H1 (cell line): ENCODE measurements at places on chromosomes 3 and 15. TPM values are rescaled to one million over a fixed set of nuclear protein-coding genes. Genes with fewer than 3 reads are reported as not detected.

- no peak overlapping the region for H3K27ac ChIP-seq
- no peak overlapping the region for H3K4me3 ChIP-seq
- no peaks in the 10 kb centered on the region for H3K36me3 ChIP-seq
These were observed 28.5 kb downstream of the SLCO2A1 start for GRCh38 chr3:134001251-134001650.

The POLQ gene
- 2.5 and 3.6 TPM in 2 replicates for polyA plus RNA-seq

GRCh38 chr3:114856835-114857234, 290.3 kb downstream of the ZBTB20 start:
- no peaks in the 10 kb centered on the region for H3K36me3 ChIP-seq
- no peak for DNase-seq
- no peak overlapping the region for H3K27ac ChIP-seq

The CHRNB4 gene
- 4.1 and 4.5 TPM in 2 replicates for polyA plus RNA-seq

- H3K27me3 ChIP-seq, result no peaks in the 10 kb centered on the region
- no peak for DNase-seq
- peaks cover 9% of the 10 kb centered on the region for H3K4me1 ChIP-seq
- no peak overlapping the region for H3K27ac ChIP-seq
- H3K4me3 ChIP-seq, result no peak overlapping the region
These were observed 19.5 kb downstream of the FAM43A start for GRCh38 chr3:194705227-194705626.

DNA sequence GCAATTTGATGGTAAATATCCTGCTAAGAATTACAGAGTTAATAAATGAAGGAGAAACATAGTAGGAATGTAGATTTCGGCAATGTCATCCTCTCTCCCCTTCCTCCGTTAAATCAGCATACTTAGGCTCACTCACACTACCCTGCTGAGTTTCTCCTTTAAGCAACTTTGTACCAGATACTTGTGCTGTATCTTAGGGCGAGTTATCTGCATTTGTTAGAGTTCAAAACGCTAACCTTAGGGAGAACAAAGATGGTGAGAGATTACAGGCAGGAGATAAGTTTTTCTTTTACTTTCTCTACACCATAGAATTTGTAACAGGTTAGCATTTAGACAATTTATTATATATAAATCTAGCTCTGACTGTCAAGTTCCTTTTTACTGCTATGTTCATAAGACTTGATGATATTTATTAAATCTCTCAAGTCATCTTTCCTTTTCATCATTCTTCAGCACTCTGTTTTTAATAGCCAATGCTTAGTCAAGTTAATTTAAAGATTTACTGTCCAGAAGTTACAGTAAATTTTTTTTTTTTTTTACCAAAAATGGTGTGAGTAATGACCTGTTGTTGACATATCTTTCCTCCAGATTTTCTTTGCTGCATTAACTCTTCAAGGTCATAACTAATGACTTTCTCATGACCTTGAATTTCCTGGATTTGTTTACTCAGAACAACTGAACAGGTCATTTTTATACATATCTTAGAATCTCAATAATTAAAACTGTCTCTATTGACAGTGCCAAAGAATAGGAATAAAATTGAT, 22.2 kb downstream of the SUCNR1 start:
- no peak for DNase-seq
- no peak overlapping the region for H3K27ac ChIP-seq
- no peak overlapping the region for H3K4me3 ChIP-seq
- no peaks in the 10 kb centered on the region for H3K36me3 ChIP-seq
- peaks cover 1% of the 10 kb centered on the region for H3K27me3 ChIP-seq
- no peaks in the 10 kb centered on the region for H3K4me1 ChIP-seq

The MYL3 gene
- polyA plus RNA-seq, result 0.06 TPM in 1 of 2 replicates, not detected in the other

DNA sequence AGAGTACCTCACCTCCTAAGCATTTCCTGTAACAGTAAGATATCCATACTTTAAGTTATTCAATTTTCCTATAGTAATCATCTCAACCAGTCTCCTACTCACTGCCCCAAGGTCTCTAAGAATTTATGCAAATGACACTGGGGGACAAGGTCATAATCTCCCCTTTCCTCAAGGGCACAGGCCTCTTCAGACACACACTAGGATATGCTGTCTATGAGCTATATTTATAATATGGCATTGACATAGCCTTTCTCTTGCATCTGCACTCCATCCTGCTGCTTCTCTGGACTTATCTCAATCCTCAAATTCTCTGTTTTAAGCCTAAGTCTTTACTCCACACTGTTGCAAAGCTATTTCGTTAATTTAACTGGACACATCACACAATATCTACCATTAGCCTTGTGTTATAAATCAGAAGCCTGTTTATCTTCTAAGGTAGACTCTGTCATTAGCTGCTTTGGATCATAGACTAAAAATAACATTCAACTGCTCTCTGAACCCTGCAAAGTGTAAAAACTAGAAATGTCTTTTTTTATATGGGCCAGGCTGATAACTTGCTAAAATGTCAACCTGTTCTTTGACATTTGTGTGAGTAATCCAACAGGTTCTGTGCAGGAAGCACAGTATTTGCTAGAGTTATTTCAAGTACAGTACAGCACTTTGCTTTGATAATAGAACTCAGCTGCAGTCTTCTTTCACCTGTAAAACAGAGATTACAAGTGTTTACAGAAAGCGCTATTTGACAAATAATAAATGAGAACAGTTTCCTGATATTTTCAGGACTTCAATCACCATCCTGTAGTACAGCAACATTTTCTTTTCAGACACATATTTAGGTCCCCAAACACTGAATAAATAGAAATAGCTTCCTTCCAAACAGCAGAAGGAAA, 17.8 kb upstream of the SEC62 start:
- H3K36me3 ChIP-seq, result no peaks in the 10 kb centered on the region
- no peaks in the 10 kb centered on the region for H3K4me1 ChIP-seq
- H3K4me3 ChIP-seq, result no peak overlapping the region
- no peaks in the 10 kb centered on the region for H3K27me3 ChIP-seq
- no peak for DNase-seq

The CIDEC gene
- not detected in 2 replicates for polyA plus RNA-seq

The C3orf80 gene
- polyA plus RNA-seq, result 0.46 and 0.57 TPM in 2 replicates

GRCh38 chr3:12334786-12335185, 45.9 kb downstream of the PPARG start:
- no peaks in the 10 kb centered on the region for H3K4me1 ChIP-seq
- no peak overlapping the region for H3K4me3 ChIP-seq
- no peaks in the 10 kb centered on the region for H3K27me3 ChIP-seq
- DNase-seq, result no peak
- no peaks in the 10 kb centered on the region for H3K36me3 ChIP-seq

DNA sequence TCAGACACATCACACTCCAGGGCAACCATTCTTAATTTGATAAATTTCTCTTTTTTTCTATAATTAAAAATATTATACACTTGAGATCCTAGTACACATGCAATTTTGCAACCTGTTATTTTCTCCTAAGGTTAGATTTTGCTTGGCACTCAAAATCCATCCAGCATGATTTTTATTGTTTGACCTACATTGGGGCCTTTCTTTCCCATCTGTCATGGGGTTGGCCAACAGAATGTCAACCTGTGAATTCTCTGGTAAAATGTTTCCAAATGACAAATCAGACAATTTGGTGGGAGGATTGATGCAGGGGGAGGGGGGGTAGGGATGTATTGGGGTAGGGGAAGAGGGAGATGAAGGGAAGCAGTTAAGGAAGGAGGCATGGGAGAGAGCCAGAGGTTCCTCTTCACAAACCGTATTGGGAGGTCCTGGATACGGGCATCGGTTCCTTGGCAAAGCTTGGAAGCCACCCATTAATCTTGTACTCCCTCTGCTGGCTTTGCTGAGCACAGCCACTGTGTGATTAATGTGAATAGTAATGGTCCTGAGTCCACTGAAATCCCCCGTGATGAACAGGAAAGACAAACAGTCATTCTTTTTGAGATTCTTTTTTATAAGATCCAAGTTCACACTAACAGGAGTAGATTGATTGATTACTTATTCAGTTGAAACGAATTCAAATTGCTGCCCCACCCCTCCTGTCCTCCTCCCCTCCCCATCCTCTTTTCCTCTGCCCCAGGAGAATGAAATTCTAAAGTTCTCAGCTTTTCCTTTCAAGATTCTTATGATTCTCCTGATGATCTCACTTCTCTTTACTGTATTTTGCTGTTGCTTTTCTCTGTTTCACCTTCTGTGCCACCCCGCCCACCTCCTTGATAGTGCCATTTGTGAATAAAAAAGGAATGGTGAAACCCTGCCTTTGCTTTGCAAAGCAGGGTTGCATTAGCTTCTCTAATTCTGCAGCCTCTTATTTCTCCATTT, 82.2 kb upstream of the SLC25A26 start:
- H3K4me1 ChIP-seq, result no peaks in the 10 kb centered on the region; the same call in 1 of the 2 replicates
- no peaks in the 10 kb centered on the region for H3K36me3 ChIP-seq
- DNase-seq, result peak; percentile 67
- H3K4me3 ChIP-seq, result no peak overlapping the region
- H3K27me3 ChIP-seq, result no peaks in the 10 kb centered on the region
- no peak overlapping the region for H3K27ac ChIP-seq

DNA sequence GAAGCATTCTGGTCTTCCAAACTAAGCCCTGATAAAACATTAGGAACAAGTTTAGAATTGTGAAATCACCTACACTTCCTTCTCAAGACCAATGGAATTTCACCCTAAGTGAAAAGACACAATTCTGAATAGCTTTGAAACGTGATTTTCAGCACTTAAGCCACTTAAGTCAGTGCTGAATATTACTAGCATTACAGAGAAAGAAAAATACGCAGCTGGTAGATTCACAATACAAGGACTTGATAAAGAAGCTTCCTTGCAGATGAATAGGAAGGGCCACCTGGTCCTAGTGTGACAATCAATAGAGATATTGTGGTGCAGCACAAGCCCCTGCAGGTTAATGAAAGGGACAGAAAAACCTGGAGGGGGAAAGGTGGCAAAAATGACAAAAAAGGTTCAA, 353.1 kb upstream of the ALCAM start:
- 0 out of 2 replicates have a peak overlapping the region, but pooled peaks have one; percentile 42 for H3K27ac ChIP-seq
- H3K27me3 ChIP-seq, result no peaks in the 10 kb centered on the region
- no peak for DNase-seq
- no peak overlapping the region for H3K4me3 ChIP-seq
- peaks cover 9% of the 10 kb centered on the region; the same call in 1 of the 2 replicates for H3K4me1 ChIP-seq

DNA sequence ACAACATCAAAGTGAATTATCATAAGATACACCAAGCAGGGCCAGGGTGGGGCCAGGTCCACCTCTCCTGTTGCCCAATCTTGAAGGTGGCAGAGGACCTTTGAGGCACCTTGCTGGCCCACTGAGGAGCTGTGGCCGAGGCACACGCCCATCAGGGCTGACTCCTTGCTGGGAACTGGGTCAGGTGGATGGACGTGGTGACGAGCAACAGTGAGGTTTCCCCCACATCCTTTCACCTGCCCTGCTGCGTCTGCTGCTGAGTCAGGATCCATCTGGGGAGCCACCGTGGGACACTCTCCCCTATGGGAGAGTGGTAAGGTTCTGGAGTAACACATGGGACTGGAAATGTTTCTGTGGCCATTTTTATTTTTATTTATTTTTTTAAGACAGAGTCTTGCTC, 17.3 kb upstream of the FURIN start:
- no peak overlapping the region for H3K27ac ChIP-seq
- H3K4me1 ChIP-seq, result no peaks in the 10 kb centered on the region
- no peak for DNase-seq
- H3K27me3 ChIP-seq, result no peaks in the 10 kb centered on the region
- H3K4me3 ChIP-seq, result no peak overlapping the region

The SOX14 gene
- polyA plus RNA-seq, result 0.03 TPM in 1 of 2 replicates, not detected in the other

GRCh38 chr3:14472471-14473351, 67.4 kb downstream of the GRIP2 start:
- peaks cover 56% of the 10 kb centered on the region for H3K36me3 ChIP-seq
- H3K4me3 ChIP-seq, result no peak overlapping the region
- no peaks in the 10 kb centered on the region for H3K27me3 ChIP-seq
- no peak for DNase-seq
- H3K27ac ChIP-seq, result no peak overlapping the region
- H3K4me1 ChIP-seq, result no peaks in the 10 kb centered on the region; the same call in 1 of the 2 replicates

The MBNL1 gene
- 5.0 TPM in 2 replicates for polyA plus RNA-seq

The SH2D7 gene
- polyA plus RNA-seq, result not detected in 2 replicates

- no peaks in the 10 kb centered on the region for H3K36me3 ChIP-seq
- no peak overlapping the region for H3K27ac ChIP-seq
- no peak for DNase-seq
These were observed 9.6 kb upstream of the TIPARP start for GRCh38 chr3:156664831-156665178.

The PAK6 gene
- polyA plus RNA-seq, result 6.9 and 12.5 TPM in 2 replicates

GRCh38 chr15:98983334-98983733, 24.3 kb downstream of the PGPEP1L start:
- DNase-seq, result no peak
- no peak overlapping the region for H3K4me3 ChIP-seq
- no peaks in the 10 kb centered on the region for H3K4me1 ChIP-seq
- no peak overlapping the region for H3K27ac ChIP-seq
